ENCODE measurements at places on chromosomes 1 and 21.

DNA sequence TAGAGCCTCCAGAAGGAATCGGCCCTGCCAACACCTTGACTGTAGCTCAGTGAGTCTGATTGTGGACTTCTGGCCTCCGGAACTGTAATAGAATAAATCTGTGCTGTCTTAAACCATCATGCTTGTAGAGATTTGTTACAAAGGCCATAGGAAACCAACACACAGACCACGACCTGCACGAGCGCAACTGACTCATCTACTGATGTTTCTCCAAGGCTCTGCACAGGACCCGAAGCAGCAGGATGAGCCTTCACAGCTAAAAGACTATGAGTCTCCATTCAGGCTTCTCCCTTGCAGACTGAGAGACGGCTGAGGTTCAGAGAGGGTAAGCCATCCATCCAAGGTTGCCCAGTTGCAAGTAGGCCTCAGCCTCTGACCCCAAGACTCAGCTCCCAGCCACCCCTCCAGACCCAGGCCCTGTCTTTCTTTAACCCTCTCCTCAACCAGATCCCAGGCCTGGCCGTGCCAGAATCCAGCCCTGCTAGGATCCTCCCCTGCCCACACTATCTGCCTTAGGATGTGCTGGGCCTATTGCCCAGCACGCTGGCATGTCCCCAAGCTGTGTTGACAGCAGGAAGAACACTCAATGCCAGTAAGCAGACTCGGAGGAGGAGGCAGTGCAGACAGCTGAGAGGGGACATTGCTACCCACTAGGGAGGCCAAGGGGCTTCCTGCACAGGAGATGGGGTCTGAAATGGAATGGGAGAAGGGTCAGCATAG, 109.0 kb downstream of the HMGB4 start:
- DNase-seq: peak; percentile 70

DNA sequence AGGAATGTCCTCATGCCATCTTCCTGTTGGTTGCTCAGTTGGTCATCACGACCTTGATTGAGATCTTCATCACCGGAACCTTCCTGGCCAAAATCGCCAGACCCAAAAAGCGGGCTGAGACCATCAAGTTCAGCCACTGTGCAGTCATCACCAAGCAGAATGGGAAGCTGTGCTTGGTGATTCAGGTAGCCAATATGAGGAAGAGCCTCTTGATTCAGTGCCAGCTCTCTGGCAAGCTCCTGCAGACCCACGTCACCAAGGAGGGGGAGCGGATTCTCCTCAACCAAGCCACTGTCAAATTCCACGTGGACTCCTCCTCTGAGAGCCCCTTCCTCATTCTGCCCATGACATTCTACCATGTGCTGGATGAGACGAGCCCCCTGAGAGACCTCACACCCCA, 42.9 kb downstream of the KCNJ15 start:
- no peak for DNase-seq

DNA sequence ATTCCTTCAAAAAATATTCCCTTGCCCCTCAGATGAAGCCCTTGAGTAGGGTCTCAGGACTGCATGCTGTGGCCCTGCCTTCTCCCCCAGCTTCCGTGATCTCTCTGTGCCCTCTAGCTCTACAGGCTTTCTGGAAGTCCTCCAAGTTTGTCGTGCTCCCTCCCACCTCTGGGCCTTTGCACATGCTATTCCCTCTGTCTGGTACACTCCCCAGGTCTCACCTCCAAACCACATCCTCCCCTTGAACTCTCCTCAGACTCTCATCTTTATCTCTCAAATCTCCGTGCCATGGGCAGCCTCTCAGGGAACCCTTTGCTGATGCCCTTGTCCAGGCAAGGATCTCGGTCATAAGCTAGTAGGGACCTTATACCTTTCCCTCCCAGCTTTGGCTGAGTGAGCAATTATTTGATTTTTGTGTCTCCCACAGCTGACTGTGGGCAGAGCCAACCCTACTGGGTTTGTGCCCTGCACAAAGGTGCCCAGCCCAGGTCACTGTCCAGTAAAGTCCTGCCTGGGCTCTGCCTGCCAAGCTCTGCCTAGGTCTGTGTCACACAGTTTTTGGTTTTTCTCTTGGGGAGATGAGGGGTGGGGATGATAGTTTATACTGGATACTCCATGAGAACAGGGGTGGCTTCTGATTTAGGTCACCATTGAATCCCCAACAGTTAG, 188.1 kb downstream of the ZNF281 start:
- no peak for DNase-seq

DNA sequence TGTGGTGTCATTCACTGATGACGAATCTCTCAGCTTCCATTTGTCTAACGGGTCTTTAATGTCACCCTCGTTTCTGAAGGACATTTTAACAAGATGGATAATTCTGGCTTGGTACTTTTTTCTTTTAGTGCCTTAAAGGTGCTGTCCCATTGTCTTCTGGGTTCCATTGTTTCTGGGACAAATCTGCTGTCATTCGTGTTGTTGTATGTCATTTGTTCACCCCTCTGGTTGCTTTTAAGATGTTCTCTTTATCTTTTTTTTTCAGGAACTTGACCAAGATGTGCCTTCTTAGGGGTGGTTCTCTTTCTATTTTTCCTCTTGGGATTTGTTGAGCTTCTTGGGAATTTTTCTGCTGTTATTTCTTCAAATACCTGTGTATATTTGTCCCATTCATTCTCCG, 14.0 kb upstream of the MMEL1 start:
- DNase-seq: no peak

DNA sequence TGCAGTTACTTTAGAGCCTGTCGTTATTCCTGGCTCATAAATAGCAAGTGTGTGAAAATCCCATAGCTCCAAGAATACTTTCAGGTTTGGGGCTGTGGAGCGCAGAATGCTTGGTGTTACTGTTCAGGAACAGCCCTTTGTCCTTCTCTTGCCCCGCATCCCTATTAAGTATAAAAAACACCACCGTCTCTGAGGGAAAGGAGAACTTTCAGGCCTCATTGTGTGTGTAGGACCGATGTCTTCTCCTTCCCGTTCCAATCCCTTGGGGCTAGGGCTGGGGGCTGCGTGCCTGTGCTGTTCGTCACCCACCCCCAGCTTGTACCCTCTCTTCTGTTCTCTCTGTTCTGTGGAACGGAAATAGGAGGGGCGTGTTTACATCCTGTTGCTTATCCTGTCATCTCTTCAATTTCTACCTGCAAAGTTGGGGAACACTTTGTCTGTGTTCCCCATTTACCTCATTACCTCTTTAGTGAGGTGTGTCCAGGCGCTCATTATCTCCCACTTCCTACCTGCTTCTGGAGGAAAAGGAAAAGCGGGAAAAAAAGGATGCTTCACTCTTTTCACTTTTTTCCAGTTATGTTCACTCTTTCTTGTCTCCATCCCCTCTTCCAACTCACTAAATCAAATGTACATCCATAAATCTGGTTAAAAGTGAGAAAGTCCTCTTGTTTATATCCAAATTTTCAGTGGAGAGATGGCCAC, 788 bp upstream of the TXNIP start:
- peak; percentile 50 for DNase-seq

DNA sequence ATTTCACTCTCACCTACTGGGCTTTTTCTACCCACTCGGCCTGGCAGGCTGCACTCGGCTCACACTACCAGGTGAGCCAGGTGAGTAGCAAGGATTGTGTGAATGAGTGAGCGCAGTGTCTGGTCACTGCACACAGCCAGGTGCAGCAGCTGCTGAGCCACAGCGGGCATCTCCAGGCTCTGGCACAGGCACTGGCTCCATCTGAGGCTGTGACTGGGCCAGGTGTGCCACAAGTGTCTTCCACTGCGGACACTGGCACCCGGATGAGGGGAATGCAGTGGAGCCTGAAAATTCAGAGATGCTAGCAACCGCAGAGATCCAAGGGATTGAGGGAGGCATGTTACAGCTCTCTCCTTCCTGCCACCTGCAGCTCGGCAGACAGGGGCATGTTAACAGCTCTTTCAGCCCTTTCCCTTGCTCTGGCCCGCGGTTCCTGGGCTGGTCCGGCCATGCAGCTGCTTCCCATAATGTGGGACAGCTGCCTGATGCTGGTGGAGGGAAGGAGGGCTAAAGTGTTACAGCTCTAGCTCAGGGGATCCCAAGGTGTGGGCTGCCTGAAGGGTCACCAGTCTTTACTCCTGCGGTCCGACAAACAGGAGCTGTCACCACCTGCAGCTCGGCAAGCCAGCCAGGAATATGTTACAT, 1038.3 kb downstream of the AMY1C start:
- no peak for DNase-seq

DNA sequence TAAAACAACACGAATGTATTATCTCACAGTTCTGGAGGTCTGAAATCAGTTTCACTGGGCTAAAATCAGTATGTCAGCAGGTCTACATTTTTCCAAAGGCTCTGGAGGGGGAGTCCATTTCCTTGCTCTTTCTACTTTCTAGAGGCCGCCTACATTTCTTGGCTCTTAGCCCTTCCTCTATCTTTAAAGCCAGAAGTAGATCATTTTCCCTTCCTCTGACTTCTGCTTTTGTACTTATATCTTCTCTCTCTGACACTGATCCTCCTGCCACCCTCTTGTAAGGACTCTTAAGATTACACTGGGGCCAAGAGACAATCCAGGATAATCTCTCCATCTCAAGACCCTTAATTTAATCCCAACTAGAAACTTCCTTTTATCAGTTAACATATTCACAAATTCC, 41.4 kb downstream of the MSH4 start:
- no peak for DNase-seq

DNA sequence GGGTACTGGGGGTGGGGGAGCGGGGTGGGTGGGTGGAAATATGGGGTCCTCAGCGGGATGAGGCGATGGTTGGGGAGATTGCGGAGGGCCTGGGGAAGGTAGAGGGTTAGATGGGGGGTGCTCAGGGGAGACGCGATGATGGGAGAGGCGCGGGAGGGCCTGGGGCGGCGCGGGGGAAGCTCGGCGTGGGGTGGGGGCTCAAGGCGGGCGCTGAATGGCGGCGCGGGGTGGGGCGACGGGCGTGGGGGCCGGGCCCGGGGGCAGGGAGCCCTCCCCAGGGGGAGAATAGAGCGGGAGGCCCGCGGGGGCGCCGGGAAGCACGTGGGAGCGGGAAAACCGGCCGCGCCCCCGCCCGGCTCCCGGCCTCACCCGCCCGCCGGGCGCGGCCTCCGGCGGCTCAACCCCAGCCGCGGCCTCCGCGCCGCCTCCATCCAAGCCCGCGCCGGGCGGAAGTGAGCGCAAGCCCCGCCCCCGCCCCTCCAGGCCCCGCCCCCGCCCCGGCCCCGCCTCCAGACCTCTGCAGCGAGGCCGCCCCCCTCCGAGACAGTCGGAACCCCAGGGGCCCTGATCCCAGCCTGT, at the start of gene FAAP20:
Gene FAAP20, minus strand, starts transcription at position 454 of the 579 bp plus-strand sequence. Its CDS starts 23 bp downstream, at position 431.
- DNase-seq: peak; percentile 72

GRCh38 chr21:40160911-40161310, 293.7 kb downstream of the PCP4 start:
- DNase-seq: no peak

DNA sequence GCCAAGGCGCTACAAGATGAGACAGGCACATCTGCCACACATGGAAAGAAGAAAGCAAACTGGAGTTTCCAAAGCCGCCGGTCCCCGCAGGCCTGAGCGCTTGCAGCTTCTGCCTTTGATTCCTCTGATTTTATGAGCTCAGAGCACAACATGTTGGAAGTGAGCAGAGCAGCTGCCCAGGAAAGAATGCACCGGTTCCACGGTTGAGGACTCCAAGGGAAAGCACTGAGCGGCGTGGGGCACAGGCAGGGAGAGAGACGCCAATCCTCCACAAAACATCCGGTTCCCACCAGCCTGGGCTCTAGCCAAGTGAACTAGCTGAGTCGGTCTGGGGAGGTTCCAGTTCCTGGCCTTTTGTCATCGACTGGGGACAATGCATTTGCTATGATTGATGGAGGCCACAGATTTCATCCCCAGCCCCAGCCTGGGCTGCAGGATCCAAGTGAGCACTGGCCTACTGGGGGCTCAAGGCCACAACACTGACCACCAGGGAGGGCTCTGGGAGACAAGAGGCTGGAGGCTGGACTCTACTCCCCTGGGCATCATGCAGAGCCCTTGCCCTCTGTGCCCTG, 253.1 kb upstream of the IRF2BP2 start:
- DNase-seq: peak; percentile 78

DNA sequence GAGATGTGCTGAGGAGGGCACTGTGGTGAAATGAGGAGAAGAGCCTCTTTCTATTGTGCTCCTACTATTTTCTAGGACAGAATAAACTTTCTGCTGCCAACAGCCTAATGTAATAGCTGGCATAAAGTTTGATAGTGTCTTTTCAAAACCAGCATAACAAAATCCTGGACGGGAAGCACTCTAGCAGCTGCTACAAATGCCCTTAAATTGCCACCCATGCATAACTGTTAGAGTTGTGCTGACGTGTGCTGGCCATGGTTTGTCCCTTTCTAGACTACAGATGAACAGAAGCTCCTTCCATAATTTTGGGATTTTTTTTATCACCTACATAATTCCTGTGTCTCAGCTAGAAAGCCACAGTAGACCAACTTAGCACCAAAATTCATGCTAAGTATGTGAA, 88.5 kb upstream of the DEPDC1 start:
- DNase-seq: no peak

DNA sequence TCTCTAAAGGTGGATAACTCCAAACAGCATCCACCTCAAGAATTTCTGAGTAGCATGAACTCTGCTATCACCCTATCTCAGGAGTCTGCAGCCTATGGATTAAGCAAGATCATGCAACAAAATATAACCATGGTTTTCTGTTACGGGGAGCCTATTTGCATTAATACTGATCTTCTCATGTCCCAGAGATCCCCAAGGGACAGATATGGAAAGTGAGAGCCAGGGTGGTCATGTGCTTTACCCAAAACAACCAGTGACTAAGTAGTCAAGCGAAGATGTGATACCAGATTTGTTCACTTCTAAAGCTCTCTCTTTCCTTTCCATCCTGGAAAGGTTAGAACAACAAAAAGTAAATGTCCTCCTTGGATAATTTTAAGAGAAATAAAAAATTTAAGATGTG, 125.1 kb downstream of the PRRX1 start:
- DNase-seq: no peak

DNA sequence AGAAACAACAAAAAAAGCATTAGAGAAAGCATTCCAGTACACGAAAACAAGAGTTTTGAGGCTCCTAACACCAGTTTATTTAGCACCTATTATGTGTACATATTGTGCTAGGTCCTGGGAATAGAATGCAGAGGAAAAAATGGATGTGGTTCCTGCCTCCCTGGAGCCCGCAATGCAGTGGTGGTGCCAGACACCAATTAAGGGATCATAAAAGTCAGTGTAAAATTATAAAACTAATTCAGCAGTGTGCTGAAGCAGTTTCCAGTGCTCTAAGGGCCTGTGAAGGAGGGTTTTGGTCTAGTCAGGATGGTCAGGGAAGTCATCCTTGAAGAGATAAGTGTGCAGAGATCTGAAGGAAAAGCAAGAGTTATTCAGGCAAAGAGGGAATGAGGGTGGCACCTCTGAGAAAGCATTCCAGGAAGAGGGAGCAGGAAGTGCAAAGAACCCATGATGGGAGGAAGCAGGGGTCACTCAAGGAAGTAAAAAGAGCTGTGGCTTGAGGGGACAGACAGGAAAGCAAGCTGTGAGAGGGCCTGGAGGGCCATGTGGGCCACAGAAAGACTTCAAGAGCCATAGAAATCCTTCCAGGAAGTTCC, 65.2 kb upstream of the IFNLR1 start:
- DNase-seq: no peak
